ENCODE measurements at places on chromosomes 4 and X. TPM values are rescaled to one million over a fixed set of nuclear protein-coding genes. Genes with fewer than 3 reads are reported as not detected.
A peak's percentile ranks its signal among the peaks of the same experiment; 100 is the strongest.

DNA sequence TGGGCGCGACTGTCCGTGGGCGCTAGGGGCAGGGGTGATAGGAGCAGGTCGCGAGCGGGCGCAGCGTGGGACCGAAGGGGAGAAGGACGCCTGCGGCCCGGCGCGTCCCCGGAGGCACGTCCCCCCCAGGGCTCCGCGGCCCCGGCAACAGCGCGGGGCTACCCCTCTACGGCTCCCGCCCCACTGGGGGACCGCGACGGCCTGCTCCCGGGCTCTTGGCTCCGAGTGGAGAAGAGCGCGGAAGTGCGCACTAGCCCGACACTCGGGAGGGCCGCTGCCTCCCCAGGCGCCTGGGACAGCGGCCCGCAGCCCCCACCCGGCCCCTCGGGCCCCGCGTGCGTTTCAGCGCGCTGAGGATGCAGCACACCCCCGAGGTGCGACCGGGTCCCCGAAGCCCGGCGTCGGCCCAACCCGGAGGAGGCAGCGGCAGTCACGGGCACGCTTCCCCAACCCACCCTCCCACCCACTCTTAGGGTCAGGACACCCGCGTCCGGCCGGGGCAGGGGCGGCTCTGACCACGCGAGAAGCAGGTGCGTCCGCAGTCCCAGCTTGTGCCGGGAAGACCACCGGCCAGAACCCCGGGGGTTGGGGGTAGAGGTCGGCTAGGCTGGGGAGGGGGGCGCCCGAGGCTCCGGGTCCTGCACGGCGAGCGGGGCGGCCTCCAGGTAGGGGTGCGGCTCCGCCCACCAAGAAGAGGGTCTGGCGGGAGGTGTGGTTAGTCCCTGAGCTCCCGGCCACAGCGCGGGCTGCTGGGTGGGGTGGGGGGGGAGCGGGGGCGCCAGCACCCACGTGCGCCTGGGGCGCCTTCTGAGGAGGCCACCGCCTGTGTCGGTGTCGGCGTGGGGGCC is 18.5 kb upstream of the NAT8L start:
- H3K4me3 ChIP-seq, result peak overlapping the region; percentile 59
- peaks cover 44% of the 10 kb centered on the region for H3K27me3 ChIP-seq
- no peak for DNase-seq
- H3K4me1 ChIP-seq, result peaks cover 4% of the 10 kb centered on the region
- H3K36me3 ChIP-seq, result no peaks in the 10 kb centered on the region

- DNase-seq, result no peak
- no peaks in the 10 kb centered on the region for H3K27me3 ChIP-seq
- H3K36me3 ChIP-seq, result peaks cover 2% of the 10 kb centered on the region
Observed at GRCh38 chr4:89489338-89489771, 181.8 kb upstream of the GPRIN3 start.

The CCKAR gene
- not detected for total RNA-seq

- H3K27ac ChIP-seq, result peak overlapping the region; percentile 51
- no peaks in the 10 kb centered on the region for H3K27me3 ChIP-seq
- no peak overlapping the region for H3K4me3 ChIP-seq
- no peak for DNase-seq
- peaks cover 8% of the 10 kb centered on the region for H3K36me3 ChIP-seq
- H3K4me1 ChIP-seq, result no peaks in the 10 kb centered on the region
Observed at GRCh38 chrX:149527705-149528104, 13.1 kb upstream of the EOLA1 start.

The FAM149A gene
- total RNA-seq, result 13.6 TPM

- H3K4me3 ChIP-seq, result no peak overlapping the region
- no peak for DNase-seq
- no peak overlapping the region for H3K27ac ChIP-seq
- H3K36me3 ChIP-seq, result no peaks in the 10 kb centered on the region
- H3K27me3 ChIP-seq, result peaks cover 3% of the 10 kb centered on the region
Observed at GRCh38 chr4:147765121-147765529, 33.2 kb downstream of the ARHGAP10 start.

The TLR2 gene
- total RNA-seq, result 2.4 TPM

DNA sequence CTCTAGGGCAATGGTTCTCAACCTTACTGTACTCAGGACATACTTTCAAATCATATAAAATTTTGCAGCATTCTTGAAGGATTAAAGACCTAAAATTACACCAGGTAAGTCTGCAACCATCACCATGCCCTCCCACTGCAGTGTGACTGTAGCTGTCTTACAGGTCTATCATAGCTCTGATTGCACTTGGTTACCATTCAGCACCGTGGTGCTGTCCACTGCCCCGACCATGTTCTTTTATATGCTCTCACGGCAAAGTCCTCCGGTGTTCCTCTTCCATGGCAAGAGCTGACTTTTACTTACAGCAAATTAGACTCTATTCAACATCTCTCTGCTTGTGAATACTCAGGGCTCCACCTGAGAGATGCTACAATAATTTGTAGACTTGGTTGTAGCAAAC is 11.5 kb downstream of the CRMP1 start:
- DNase-seq, result no peak
- peaks cover 74% of the 10 kb centered on the region for H3K27me3 ChIP-seq

GRCh38 chr4:182488896-182489295 is 245.7 kb downstream of the TENM3 start:
- no peak overlapping the region for H3K27ac ChIP-seq
- peaks cover 18% of the 10 kb centered on the region for H3K36me3 ChIP-seq
- no peak overlapping the region for H3K4me3 ChIP-seq
- DNase-seq, result no peak
- H3K4me1 ChIP-seq, result peaks cover 14% of the 10 kb centered on the region

DNA sequence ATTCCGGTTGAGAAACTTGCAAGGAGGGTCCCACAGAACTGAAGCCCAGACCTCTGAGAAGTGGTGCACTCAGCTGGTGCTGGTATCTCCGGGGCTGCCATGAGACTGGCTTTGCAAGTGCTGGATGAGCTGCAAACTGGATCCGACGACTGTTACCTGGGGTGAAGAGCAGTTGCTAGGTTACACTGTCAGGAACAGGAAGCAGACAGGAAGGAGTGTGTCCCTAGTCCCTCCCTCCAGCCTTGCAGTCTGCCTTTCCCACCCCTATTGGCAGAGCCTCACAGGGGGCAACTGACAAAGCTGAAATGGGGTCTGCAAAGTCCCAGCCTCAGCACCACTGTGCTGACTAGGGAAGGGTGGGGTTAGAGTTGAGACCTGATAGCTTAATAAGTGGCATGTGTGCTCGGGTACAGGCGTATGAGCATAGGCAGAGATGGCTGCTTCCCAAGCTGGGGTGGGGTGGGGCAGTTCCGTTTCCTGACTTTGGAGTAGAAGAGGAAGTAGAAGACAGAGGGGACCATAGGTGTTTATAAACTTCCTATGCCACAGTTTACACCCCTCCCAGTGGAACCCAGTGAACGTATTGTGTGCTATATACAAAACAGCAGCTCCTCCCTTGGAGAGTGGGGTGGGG is 18.0 kb downstream of the PPEF1 start:
- peaks cover 5% of the 10 kb centered on the region for H3K4me1 ChIP-seq
- H3K36me3 ChIP-seq, result no peaks in the 10 kb centered on the region
- no peak for DNase-seq
- no peak overlapping the region for H3K27ac ChIP-seq
- no peak overlapping the region for H3K4me3 ChIP-seq

- H3K4me3 ChIP-seq, result no peak overlapping the region
- no peaks in the 10 kb centered on the region for H3K27me3 ChIP-seq
- no peaks in the 10 kb centered on the region for H3K36me3 ChIP-seq
- H3K4me1 ChIP-seq, result peaks cover 6% of the 10 kb centered on the region
- H3K27ac ChIP-seq, result no peak overlapping the region
Observed at GRCh38 chr4:185429660-185430059, 3.9 kb upstream of the UFSP2 start.

DNA sequence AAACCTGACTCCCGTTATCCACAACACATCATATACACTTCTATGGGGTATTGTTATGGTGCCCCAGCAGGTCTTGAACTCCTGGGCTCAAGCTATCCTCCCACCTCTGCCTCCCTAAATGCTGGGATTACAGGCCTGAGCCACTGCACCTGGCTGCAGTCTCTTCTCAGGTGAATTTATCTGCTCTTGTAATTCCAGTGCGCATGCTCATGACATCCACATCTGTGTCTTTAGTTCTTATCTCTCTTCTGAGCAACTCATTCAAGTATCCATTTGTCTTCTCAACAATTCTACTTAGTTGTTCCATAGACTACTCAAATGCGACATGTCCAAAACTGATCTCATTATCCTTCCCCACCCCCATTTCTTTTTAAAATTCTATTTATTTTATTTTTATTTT is 20.5 kb upstream of the MID2 start:
- H3K27me3 ChIP-seq, result no peaks in the 10 kb centered on the region
- DNase-seq, result no peak
- no peaks in the 10 kb centered on the region for H3K4me1 ChIP-seq
- H3K4me3 ChIP-seq, result no peak overlapping the region
- H3K36me3 ChIP-seq, result no peaks in the 10 kb centered on the region

- no peak overlapping the region for H3K4me3 ChIP-seq
- H3K36me3 ChIP-seq, result peaks cover 2% of the 10 kb centered on the region
- peaks cover 5% of the 10 kb centered on the region for H3K4me1 ChIP-seq
- H3K27me3 ChIP-seq, result no peaks in the 10 kb centered on the region
- DNase-seq, result no peak
- H3K27ac ChIP-seq, result no peak overlapping the region
Observed at GRCh38 chrX:31652650-31653049, 580.8 kb upstream of the FTHL17 start.

GRCh38 chr4:6017030-6017429 is 1.2 kb downstream of the C4orf50 start:
- DNase-seq, result no peak
- no peak overlapping the region for H3K27ac ChIP-seq
- H3K4me1 ChIP-seq, result peaks cover 1% of the 10 kb centered on the region
- H3K27me3 ChIP-seq, result peaks cover 49% of the 10 kb centered on the region

- DNase-seq, result no peak
- no peak overlapping the region for H3K4me3 ChIP-seq
- H3K27ac ChIP-seq, result peak overlapping the region; percentile 13
- H3K4me1 ChIP-seq, result peaks cover 9% of the 10 kb centered on the region
Observed at GRCh38 chr4:131989576-131989975, 1159.5 kb upstream of the PCDH10 start.

The XPNPEP2 gene
- 3.5 TPM for total RNA-seq

- no peaks in the 10 kb centered on the region for H3K4me1 ChIP-seq
- no peak for DNase-seq
- no peaks in the 10 kb centered on the region for H3K27me3 ChIP-seq
- H3K27ac ChIP-seq, result no peak overlapping the region
- H3K4me3 ChIP-seq, result no peak overlapping the region
- H3K36me3 ChIP-seq, result no peaks in the 10 kb centered on the region
Observed at GRCh38 chr4:9963328-9963727, 58.0 kb downstream of the SLC2A9 start.

DNA sequence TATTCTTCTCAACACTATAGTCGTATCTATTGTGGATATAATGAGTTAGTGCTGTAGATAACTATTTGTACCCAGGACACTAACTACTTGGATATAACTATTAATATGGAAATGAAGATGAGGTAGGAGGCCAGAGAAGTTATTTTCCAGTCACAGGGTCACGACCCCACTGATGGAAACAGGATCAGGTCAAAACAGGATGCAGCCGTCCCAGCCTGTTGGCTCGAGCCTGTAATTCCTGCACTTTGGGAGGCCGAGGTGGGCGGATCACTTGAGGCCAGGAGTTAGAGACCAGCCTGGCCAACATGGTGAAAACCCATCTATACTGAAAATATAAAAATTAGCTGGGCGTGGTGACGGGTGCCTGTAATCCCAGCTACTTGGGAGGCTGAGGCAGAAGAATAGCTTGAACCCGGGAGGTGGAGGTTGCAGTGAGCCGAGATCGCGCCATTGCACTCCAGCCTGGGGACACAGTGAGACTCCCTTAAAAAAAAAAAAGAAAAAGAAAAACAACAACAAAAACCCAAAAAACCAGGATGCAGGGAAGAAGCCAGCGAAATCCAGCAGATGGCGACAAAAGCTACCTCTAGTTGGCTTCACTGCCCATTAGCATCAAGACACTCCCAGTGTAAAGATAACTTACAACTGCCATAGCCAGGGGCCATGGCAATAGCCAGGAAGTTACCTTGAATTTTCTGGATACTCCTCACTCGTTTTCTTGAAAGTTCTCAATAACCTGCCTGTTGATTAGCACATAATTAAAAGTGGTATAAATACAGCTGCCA is 37.9 kb upstream of the NKAP start:
- DNase-seq, result no peak

The PLCXD1 gene
- total RNA-seq, result 35.0 TPM

DNA sequence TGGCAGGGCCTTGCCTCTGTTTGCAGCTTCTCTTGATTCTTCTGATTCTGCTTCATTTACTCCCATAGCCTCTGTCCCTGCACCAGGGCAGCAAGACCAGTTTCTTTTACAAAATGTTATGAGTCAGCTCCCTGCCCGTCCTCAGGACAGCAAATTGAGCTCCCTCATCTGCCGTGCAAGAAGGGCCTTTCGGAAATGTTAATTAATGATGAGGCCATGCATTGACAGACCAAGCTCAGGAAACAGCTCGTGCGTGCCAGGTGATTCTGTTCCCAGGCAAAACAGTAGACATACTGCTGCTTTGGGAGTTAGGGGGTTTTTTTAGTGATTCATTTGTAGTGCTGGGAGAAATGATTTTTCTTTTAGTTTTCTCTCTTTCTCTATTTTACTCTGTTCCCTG is 231.7 kb downstream of the FBXW7 start:
- peaks cover 8% of the 10 kb centered on the region for H3K4me1 ChIP-seq
- no peak overlapping the region for H3K4me3 ChIP-seq
- DNase-seq, result no peak
- H3K27me3 ChIP-seq, result no peaks in the 10 kb centered on the region

- H3K4me3 ChIP-seq, result no peak overlapping the region
- no peaks in the 10 kb centered on the region for H3K27me3 ChIP-seq
- no peaks in the 10 kb centered on the region for H3K4me1 ChIP-seq
Observed at GRCh38 chr4:168309781-168310180, 8.8 kb downstream of the DDX60 start.

DNA sequence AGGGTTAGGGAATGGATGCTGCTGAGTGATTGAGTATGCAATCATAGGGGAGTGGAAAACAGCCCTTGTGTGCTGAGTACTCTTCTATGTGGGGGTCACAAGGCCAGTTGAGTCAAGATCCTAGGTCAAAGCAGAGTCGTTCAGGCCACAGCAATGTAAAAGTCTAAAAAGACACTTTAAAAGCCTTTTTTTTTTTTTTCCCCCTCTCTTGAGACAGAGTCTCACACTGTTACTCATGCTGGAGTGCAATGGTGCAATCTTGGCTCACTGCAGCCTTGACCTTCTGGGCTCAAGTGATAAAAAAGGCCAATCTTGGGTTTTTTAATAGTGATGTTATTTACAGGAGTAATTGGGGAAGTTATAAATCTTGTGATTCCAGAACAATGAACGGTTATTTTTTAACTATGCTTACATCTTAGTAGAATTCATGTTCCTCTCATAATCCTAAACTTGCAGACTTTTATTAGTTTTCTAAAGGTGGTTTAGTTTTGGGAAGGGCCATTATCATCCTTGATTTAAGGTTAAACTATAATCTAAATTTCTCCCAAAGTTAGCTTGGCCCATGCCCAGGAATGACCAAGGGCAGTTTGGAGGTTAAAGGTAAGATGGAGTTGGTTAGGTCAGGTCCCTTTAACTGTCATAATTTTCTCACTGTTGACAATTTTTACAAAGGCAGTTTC is 82.2 kb upstream of the BMP2K start:
- H3K4me1 ChIP-seq, result peaks cover 11% of the 10 kb centered on the region
- H3K36me3 ChIP-seq, result no peaks in the 10 kb centered on the region
- no peak overlapping the region for H3K4me3 ChIP-seq
- H3K27ac ChIP-seq, result no peak overlapping the region
- no peak for DNase-seq

The VCX gene
- total RNA-seq, result 0.41 TPM

The ADGRG4 gene
- total RNA-seq, result not detected

GRCh38 chr4:8230033-8230432 is 30.9 kb downstream of the SH3TC1 start:
- no peak for DNase-seq
- peaks cover 16% of the 10 kb centered on the region for H3K4me1 ChIP-seq
- H3K36me3 ChIP-seq, result peaks cover 7% of the 10 kb centered on the region
- H3K27me3 ChIP-seq, result no peaks in the 10 kb centered on the region
- no peak overlapping the region for H3K27ac ChIP-seq

The IL9R gene
- total RNA-seq, result not detected

Measured in mesothelial cell of epicardium (in vitro differentiated cells).